Right renal cortex interstitium (tissue), 3 donors: ENCODE measurements at places on chromosomes 1 and 21. TPM values are rescaled to one million over a fixed set of nuclear protein-coding genes. Genes with fewer than 3 reads are reported as not detected.

The FLG gene
- 2.2 TPM for polyA plus RNA-seq

- no peak for DNase-seq
Observed at GRCh38 chr21:45468051-45468970, 63.3 kb downstream of the COL18A1 start.

GRCh38 chr1:55931081-55931940, 648.1 kb downstream of the PLPP3 start:
- DNase-seq: no peak

GRCh38 chr1:206524739-206525364, 17.5 kb downstream of the RASSF5 start:
- DNase-seq: no peak
